ENCODE measurements at places on chromosomes 2 and 18.
A peak's percentile ranks its signal among the peaks of the same experiment; 100 is the strongest.

GRCh38 chr2:28624793-28625701, 126.6 kb upstream of the PPP1CB start:
- DNase-seq, result peak; percentile 65

- no peak for DNase-seq
Observed at GRCh38 chr2:185222311-185222710, 516.3 kb upstream of the FSIP2 start.

DNA sequence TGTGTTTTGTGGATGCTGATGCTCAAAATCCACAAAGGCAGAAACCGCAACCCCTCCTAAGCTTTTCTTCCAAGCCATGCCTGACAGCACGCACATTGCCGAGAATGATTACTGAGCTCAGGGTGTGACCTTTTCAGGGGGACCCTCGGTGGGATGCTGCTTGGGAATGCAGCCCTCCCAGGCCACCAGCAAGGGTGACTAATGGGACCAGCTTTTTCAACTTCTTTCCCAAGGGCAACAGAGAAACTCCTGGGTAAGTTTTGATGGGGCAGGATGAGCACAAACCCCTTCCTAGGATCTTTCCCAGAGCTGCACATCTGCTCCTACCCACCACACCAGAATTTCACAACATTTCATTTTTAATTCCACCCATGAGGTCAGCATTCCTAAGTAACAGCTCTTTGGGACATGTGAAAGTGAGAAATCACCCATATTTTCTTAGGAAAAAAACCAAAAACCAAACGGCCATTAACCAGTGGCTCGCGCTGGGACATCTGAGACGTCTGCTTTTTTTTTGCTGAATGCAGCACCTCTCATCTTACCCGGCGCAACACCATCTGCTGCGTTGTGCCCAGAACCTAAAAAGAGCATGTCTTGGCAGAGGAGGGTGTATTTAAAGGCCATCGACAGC, 119.0 kb downstream of the ARL4C start:
- no peak for DNase-seq

GRCh38 chr2:164065038-164065437, 329.2 kb upstream of the FIGN start:
- DNase-seq, result no peak

DNA sequence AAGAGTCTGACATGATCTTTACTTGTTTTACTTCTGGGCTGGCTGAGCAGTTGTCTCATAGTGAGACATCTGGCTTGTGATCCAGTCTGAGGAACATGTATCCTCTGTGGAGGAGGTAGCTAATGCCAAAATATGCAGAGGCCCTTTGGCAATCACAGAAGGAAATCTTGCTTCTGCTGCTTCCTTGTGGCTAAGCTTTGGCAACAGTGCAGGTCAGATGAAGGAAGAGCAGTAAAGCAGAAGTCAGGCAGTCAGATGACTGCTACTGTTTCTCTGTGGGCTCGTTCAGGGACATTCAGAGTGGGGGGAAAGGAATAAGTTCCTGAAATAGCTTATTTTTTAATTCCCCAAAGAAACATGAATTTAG, 22.3 kb downstream of the DOK1 start:
- no peak for DNase-seq

DNA sequence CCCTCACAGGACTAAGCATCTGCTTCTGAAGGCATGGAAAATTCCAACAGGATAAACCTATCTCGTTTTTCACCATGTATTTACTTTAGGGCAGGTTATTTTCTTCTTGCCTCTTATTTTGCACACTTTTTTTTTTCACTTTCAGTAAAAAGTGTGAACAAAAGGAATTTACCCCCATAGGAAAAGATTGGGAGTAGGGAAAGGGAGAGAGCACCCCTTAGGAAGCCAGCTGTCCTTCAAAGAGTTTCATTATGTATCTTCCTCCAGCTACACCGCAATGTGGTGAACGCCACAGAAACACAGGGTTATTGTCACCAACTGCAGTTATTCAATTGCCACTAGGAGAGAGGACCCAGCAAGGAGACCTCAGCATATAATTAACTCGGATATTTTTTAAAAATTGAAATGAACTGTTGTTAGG, 286.2 kb upstream of the VRK2 start:
- no peak for DNase-seq

- DNase-seq, result no peak
Observed at GRCh38 chr2:69742322-69742952, 503 bp downstream of the ANXA4 start.

- DNase-seq, result no peak
Observed at GRCh38 chr2:386406-387103, 98.7 kb upstream of the ALKAL2 start.

- no peak for DNase-seq
Observed at GRCh38 chr2:68098291-68098797, 35.5 kb upstream of the C1D start.

DNA sequence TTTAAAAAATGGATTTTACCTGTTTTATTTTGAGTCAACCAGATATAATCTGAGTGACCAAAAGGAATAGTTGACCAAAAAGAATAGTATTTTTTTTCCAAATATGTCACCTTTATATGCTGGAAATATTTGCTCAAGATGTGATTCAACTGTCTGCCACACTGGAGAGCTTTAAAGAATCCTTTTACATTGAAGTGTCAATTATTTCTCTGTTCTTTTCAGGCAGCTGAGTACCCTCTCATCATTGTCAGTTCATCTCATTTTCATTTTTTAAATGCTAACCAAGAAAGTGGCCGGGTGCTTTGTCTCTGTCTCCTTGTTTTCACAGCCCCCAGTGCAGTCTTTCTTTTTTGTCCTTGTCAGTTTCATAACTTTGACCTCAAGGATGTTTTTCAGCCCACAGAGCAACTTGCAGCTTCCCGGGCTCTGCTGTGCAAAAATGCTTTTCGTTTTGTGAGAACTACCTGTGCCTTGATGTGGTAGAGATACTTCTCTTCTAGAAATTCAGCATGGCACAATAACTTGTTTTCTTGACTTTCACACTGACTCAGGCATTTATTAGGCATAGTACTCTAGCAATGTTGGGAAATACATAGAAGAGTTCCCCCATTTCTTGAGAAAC, 23.4 kb upstream of the CERS6 start:
- DNase-seq, result peak; percentile 14

DNA sequence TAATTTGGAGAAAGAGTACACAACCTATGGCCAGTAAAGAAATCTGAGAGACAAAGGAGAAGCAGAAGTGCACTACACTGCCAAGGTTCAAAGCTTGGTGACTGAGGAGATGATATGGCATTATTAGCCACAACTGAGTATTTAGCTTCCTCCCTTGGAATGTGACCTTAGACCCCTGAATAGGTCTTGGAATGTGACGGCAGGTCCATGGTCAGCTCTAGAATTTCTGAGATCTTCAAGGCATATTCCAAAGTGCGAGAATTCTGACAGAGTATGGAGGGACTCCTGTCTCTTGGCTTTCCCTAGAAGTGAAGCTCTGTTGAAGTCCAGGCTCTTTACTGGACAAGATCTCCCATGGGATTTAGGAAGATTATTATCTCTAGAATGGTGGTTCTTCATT, 130.0 kb upstream of the FN1 start:
- DNase-seq, result no peak

DNA sequence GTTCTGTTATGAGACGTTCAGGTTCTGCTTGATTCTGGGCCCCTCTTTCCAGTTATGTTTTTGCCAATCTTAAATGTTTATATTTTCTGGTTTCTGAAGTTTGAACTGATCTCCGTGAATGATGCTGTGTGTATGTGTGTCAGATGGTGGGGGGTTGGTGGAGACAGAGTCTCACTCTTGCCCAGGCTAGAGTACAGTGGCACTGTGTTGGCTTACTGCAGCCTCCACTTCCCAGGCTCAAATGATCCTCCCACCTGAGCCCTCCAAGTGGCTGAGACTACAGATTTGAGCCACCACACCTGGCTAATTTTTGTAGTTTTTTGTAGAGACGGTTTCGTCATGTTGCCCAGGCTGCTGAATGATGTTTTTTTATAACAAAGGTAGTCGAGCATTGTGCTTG, 45.9 kb downstream of the PSMD14 start:
- DNase-seq, result no peak

DNA sequence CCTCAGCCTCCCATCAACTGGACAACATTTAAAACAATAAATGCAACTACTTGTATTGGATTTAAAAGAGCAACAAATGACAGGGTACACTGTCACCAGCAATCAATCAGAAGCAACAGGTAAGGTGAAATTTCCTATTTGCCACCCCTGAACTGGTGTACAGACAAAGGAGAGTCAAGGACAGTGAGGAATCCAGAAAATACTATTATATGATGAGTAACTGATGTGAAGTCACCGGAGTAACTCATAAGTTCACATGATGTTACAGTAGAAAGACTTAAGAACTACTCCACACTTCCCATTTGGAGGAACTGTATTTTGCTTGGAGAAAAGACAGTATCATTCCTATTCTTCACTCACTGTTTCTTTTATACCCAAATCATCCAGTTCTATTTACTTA, 4.1 kb upstream of the STAT1 start:
- DNase-seq, result no peak

- DNase-seq, result no peak
Observed at GRCh38 chr2:1479346-1479745, 66.1 kb downstream of the TPO start.

GRCh38 chr18:32373995-32374394, 96.7 kb downstream of the GAREM1 start:
- no peak for DNase-seq

DNA sequence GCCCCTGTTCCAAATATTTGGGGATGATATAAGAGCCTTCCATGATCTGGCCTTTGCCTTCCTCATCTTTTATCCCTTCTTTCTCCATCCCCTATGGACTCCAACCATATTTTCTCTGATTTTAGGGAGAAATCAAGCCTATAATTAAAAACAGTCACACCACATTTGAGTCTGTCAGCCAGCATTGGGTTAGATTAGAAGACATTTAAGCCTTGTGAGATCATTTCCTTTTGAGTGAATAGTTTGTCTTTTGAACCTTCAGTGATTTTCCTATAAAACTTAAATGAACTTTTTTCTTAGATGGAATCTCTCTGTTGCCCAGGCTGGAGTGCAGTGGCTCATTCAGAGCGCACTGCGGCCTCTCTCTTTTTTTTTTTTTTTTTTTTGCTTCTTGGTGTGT, 7.6 kb upstream of the C18orf32 start:
- DNase-seq, result no peak

GRCh38 chr18:32258558-32259204, 68.8 kb downstream of the MEP1B start:
- no peak for DNase-seq

DNA sequence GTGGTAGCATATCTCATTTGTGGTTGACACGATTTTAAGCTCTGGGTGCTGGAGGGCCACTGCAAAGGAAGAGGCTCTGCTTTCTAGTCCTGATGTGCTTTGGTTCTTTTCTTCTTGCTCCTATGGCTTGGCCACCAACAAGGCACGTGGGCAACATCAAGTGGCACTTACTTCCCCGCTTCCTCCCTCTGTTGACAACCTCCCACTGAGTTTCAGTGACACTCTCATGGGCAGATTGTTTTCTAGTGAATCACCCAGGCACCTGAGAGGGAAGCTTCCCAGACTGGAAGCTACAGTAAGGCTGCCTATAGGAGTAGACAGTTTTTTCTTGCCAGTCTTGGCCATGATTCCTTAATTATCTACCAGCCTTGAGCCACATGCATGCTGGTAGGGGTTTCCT, 89.0 kb downstream of the NBAS start:
- no peak for DNase-seq

DNA sequence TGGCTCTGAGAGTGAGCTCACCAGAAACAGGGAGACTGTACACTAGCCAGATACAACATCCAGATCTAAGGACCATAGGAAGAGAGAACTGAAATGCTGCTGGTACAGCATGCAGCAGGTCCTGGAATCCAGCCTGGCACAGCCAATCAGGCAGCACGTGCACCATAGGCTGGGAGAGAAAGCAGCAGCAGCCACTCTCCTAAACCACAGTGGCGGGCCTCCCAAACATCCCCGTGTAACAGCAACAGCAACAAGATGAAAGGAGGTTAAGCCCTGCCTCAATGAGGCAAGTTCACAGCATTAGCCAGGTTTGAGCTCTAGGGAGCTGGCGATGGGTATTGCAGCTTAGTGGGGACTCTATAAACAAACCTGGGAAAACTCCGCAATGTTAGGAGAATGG, 192.0 kb downstream of the EPHA4 start:
- no peak for DNase-seq

DNA sequence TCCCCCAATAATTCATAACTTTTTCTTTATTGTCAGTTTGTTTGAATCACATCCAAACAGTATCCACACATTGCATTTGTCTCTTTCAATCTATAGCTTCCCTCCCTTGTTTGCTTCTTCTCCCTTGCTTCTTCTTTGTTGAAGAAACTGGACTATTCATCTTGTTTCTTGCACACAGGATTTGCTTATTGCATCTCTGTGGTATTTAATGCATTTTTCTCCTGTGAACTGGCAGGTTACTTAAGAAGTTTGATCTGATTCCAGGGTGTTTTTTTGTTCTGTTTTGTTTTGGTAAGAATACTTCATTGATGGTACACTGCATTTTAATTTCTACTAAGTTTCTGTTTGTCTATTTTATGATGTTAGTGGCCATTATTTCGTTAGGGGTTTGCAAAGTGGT, 166.8 kb downstream of the CAMKMT start:
- no peak for DNase-seq

DNA sequence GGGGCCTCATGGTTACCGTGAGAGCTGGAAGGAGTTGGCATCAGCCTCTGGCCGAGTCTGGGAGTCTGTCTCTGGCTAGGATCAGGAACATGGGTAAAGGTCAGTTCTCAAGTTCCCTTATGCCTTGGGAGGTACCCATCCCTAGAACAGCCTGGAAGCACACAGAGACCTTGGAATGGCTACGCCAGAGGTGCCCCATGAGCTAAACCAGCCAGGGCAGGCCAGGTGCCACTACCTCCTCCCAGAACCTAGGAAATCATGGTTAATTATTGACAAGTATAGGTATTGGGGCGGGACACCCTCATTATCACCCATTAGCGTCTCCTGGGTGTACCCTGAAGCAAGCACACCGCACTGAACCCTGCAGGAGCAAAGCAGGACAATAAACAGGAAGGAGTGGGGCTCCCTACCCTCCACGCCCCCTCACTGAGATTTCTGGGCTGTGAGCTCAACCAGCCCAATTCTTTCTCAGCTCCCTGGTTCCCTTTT, 3.0 kb upstream of the ASPRV1 start:
- no peak for DNase-seq

- no peak for DNase-seq
Observed at GRCh38 chr2:171747371-171747770, 60.1 kb downstream of the DYNC1I2 start.

DNA sequence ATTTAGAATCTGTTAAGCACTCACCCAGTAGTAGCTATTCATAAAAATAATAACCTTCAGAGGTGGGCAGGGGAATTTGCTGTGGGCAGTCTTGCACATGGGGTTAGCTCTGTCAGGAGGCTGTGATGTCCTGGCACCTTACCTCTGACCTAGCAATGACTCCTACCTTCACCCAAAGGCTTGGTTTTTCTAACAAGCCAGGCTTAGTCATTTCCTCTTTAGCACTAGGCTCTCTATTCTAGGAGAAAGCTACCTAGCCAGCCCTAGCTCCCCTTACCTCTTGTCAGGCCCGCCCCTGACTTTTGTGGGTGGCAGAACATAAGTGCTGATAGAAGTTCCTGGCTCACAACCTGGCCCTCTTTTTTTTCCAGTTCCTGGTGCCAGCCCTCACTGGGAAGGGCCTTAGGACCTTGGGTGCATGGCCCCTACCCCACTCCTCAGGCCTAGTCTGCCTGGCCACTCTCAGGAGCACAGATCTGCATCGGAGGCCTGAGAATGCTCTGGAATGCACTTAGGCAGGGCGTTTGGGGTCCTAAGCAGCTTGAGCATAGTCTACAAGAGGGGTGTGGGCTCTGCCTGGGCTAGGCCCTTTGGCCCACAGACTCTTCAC, 17.7 kb downstream of the CPLX4 start:
- DNase-seq, result no peak

Measured in stimulated activated CD4-positive, alpha-beta T cell treated with anti-CD3 and anti-CD28 coated beads, Interleukin-12 subunit alpha, Interleukin-12 subunit beta, amount 100 ng/mL, for 48 hours (primary cell).